ENCODE measurements at places on chromosomes 6 and 20.

- no peak for DNase-seq
Observed at GRCh38 chr20:62155428-62156253, 12.1 kb downstream of the SS18L1 start.

DNA sequence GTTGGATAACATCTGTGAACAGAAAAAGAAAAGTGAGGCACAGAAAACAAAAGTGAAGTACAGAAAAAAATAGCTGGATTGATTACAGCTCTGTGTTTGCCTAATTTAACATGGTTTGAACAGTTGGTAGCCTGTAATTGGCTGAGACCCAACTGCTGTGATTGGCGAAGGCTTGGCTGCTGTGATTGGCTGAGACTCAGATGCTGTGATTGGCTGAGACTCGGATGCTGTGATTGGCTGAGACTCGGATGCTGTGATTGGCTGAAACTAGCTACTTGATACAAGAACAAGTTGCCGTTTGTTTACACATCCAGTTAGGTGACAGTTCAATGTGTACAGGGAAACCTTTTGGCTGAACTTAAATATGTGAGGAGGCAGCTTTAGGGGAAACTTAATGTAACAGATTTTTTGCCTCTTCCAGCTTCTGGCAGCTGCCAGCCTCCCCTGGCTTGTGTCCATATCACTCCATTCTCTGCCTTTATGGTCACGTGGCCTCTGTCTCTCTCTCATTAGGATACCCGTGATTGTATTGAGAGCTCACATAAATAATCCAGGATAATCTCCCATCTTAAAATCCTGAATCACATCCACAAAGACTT lies 223.4 kb upstream of the FOXA2 start:
- peak; percentile 98 for DNase-seq

- no peak for DNase-seq
Observed at GRCh38 chr20:8749101-8749500, 319.8 kb upstream of the PLCB4 start.

- DNase-seq, result no peak
Observed at GRCh38 chr6:116933485-116933884, 56.4 kb downstream of the RFX6 start.

GRCh38 chr6:116408491-116408890 lies 37.7 kb downstream of the DSE start:
- DNase-seq, result no peak

GRCh38 chr6:11426571-11426970 lies 111.0 kb upstream of the TMEM170B start:
- DNase-seq, result no peak

- DNase-seq, result peak; percentile 80
Observed at GRCh38 chr6:75524322-75524972, 30.8 kb upstream of the FILIP1 start.

DNA sequence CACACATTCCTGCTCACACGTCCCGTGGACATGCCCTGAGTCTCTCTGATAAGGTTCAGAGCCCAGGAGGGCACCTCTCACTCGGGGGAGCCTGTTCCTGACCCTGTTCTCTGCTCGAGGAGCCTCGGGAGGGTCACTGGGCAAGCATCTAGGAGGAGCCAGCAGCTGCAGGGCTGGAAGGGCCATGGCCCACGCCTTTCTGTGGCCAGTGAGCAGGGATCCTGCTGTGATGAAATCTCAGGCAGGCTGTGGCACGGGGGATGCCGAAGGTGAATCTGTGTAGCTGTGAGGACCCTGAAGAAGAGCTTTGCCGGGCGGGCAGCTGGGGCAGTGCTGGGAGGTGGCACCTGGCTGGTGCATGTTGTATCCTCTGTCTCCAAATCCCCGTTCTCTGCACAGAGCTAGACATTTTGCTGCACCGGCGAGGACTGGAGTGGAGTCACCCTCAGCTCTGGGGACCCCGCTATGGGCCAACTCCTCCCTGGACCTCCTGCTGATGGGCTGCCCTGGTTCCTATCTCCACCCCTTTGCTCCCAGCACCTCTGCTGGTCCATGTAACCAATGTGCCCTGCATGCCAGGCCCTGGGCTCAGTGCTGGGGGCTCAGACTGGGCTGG lies 7.1 kb upstream of the NPBWR2 start:
- DNase-seq, result no peak

DNA sequence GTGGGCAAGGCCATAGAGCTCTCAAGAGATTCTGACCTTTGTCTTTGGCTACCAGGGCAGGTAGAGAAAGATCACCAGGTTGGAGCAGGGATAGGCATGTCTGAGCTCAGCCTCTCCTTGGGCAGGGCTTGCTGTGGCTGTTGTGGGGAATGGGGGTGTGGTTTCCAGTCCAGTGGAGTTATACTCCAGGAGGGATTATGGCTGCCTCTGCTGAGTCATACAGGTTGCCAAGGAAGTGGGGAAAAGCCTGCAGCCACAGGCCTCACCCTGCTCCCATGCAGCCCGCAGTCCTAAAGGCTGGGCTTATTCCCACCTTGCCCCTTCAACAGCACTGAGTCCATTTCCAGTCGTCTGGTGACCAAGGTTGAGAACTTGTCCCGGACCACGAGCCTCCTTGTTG lies 21.9 kb downstream of the MEP1A start:
- DNase-seq, result no peak

- no peak for DNase-seq
Observed at GRCh38 chr6:24517659-24518543, 23.1 kb downstream of the ALDH5A1 start.

DNA sequence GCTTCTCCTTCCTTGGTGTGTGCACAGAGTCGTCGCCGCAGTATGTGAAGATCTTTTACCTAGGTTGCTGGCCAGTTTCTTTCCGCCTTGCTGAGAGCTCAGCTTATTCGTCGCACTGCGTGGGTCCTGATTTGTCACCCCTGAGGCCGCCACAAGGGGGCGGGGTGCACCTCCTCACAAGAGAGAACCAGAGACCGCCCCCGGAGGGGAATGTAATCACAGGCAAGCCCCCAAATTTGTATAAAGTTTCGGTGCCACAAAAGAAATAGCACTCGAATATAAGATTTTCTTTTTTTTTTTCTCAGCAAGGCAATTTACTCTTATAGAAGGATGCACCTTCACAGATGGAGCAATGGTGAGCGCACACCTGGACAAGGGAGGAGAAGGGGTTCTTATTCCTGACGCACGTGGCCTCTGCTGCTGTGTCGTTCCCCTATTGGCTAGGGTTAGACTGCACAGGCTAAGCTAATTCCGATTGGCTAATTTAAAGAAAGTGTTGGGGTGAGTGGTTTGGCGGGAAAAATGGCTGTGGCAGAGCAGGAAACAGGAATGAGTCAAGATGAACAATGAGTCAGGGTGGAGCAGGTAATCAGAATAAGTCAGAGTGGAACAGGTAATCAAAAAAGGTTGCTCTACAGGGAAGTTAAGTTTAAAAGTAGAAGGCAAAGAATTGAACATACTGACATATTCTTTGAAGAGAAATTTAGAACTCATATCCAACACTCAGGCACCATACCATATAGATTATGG lies 19.5 kb downstream of the NCOA3 start:
- peak; percentile 33 for DNase-seq

- no peak for DNase-seq
Observed at GRCh38 chr6:52590152-52590891, 13.5 kb upstream of the TRAM2 start.

- DNase-seq, result no peak
Observed at GRCh38 chr20:14488212-14488611, 150.8 kb upstream of the FLRT3 start.

- no peak for DNase-seq
Observed at GRCh38 chr6:125107896-125108295, 45.7 kb upstream of the TPD52L1 start.

- no peak for DNase-seq
Observed at GRCh38 chr20:23595941-23596340, 9.8 kb downstream of the CST9 start.

DNA sequence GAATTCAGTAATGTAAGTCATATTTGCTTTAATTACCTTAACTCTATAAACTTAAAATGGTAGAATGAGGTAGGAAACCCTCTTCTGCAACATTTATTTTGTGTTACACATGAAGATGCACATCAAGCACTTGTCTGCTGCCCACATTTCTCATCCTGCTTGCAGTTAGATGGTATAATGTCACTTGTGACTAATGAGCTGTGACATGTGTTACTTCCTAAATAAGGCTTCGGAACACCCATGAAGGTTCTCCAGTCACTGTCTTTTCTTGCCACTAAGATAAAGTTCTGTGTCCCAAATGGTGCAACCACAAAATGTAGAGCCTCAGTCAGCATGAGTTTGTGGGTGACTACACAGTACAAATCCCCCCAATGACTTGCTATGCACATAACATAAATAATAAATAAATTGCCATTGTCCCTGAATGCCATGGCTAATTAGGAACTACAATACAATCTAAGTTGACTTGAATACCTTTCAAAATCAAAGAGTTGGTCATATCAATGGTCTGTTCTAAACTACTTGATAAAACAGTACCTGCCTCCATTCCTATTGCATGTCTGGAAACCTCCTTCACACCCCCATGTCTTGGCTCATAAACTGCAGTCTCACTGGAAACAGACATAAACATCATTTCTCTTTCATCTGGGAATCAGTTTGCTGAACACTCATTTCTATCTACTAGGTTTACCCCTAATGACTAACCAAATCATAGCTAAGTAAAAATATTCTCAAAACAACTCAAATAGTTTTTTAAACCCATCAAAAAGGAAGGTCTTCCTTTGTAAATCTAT lies 157.2 kb downstream of the PTPRK start:
- DNase-seq, result no peak

DNA sequence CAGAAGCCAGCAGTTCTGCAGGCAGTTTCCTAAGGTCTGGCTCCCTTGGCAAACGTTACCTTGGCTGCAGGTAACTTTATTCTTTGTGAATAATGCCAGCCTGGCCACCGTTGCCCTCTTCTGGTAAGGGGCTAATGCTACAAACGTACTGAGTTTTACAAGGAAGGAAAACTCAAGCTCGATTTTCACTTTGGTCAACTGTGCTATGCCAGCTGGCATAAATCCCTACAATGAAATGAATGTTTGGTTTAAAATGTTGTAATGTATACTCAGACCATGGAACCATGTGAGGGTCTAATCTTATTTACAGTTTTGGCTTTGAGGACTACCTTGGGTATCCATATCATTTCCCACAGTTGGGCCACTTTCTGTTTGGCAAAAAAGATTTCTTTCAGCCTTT lies 101.4 kb downstream of the SLX4IP start:
- no peak for DNase-seq

GRCh38 chr6:137734875-137735182 lies 132.2 kb upstream of the TNFAIP3 start:
- no peak for DNase-seq

DNA sequence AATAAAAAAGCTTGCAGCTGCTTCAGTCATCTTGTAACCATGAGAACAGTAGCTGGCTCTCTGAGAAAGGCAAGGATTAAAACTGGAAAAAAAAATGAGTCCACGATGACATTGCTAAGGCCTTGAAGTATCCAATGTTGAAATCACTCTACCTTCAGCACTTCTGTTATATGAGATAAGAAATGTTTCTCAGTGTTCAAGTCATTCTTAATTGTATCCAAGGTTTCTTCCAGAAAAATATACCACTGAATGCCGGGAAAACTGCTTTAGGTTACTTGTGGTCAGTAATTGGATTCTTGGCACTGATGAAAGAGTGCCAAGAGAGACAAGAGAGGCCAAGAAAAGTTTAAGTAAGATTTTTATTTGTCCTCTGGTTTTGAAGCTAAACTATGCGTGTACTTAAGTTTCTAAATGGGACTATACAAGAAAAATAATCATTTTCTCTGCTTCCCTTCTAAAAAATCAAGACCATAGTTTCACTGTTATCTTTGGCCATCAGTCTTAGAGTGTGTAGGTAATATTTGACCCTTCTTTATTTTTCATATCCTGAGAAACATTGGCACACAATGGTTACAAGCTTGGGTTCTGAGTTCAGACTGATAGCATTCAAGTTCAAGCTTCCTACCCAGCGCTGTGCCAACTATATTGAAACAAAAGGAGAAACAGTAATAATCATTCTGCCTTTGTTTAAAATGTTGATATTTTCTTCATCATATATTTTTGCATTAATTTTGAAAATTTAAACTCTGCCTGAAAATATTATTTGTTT lies 84.6 kb downstream of the TRDN start:
- no peak for DNase-seq

GRCh38 chr20:1254254-1254653 lies 11.8 kb upstream of the SNPH start:
- peak; percentile 27 for DNase-seq

- DNase-seq, result no peak
Observed at GRCh38 chr20:48608756-48609155, 219.0 kb downstream of the PREX1 start.

GRCh38 chr6:170111816-170112582 lies 178.9 kb downstream of the DLL1 start:
- DNase-seq, result no peak

GRCh38 chr20:41074441-41074840 lies 45.8 kb downstream of the TOP1 start:
- no peak for DNase-seq

DNA sequence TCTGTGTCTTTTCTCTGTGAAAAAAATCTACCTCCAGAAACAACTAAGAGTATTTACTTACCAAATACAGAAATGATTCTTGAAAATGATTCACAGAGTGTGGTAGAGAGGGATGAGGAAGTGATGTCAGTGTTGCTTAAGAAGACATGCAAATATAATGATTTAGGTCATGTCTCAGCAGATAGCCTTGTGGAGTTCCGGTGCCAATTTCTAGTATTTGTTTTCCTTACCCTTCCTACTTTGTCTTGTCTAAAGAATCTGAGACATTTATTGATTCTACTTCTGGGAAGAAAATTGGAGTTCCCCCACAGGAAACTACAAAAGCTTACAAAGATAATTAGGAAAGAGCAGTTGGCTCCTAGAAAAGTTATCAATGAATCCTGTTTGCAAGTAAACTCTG lies 68.8 kb downstream of the GJA1 start:
- no peak for DNase-seq

GRCh38 chr6:1860756-1861348 lies 251.1 kb downstream of the FOXC1 start:
- DNase-seq, result no peak

- DNase-seq, result no peak
Observed at GRCh38 chr6:35248965-35249364, 10.6 kb upstream of the ZNF76 start.

DNA sequence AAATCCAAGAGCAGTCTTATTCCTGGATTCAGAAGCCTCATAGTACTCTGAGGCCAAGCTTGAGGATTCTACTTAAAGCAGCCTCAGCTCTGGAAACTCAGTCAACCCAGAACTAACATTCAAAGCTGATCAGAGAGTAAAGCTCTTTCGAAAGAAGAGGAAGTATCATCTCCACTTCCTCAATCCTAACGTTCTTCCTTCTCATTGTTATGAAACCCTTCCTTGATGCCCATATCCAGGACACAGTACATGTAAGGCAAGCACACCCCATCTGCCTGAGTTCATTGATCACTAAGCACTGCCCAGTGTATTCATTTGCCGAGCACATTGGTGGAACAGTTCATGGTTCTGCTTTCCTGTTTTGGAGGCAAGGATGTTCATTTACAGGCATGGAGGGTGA lies at the start of gene IPCEF1:
TSS of gene IPCEF1 (minus strand) at position 114 of the 400 bp plus-strand sequence. CDS start 90,856 bp downstream, outside the sequence.
- DNase-seq, result no peak

DNA sequence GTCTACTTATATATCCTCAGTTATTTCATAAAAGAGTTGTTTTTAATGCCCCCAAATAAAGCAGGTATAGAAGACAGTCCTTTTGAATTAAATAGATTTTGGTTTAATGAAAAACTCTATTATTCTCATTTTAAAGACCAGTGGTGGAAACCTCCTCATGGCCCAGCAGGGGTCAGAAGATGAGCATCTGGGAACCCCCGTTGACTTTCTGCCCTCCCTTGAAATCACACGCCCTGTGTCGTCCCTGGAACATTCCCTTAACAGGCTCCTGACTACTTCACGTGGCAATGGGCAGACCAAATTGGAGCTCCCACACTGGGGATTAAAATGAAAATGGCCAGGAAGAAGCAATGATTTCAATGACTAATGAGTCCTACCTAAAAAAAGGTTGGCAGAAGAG lies 220.9 kb downstream of the KIF16B start:
- no peak for DNase-seq

GRCh38 chr6:15335385-15335784 lies 89.5 kb downstream of the JARID2 start:
- DNase-seq, result no peak

Measured in SJCRH30 (cell line).